ENCODE measurements at places on chromosomes 1 and 21. TPM values are rescaled to one million over a fixed set of nuclear protein-coding genes. Genes with fewer than 3 reads are reported as not detected.

Gene CFHR3
- polyA plus RNA-seq: not detected

Gene GPATCH2
- polyA plus RNA-seq: 6.3 TPM

Gene BARHL2
- polyA plus RNA-seq: not detected

Gene LPAR3
- polyA plus RNA-seq: 0.03 TPM

Gene NTNG1
- polyA plus RNA-seq: 0.07 TPM

Measured in adipose tissue (tissue), 3 donors.